ENCODE measurements at places on chromosomes 2 and 18. TPM values are rescaled to one million over a fixed set of nuclear protein-coding genes. Genes with fewer than 3 reads are reported as not detected.

- DNase-seq: no peak
- no peak overlapping the region for H3K27ac ChIP-seq
- H3K4me1 ChIP-seq: no peaks in the 10 kb centered on the region
- H3K36me3 ChIP-seq: no peaks in the 10 kb centered on the region
- H3K27me3 ChIP-seq: no peaks in the 10 kb centered on the region
Observed at GRCh38 chr18:68234131-68234530, 480.8 kb downstream of the TMX3 start.

DNA sequence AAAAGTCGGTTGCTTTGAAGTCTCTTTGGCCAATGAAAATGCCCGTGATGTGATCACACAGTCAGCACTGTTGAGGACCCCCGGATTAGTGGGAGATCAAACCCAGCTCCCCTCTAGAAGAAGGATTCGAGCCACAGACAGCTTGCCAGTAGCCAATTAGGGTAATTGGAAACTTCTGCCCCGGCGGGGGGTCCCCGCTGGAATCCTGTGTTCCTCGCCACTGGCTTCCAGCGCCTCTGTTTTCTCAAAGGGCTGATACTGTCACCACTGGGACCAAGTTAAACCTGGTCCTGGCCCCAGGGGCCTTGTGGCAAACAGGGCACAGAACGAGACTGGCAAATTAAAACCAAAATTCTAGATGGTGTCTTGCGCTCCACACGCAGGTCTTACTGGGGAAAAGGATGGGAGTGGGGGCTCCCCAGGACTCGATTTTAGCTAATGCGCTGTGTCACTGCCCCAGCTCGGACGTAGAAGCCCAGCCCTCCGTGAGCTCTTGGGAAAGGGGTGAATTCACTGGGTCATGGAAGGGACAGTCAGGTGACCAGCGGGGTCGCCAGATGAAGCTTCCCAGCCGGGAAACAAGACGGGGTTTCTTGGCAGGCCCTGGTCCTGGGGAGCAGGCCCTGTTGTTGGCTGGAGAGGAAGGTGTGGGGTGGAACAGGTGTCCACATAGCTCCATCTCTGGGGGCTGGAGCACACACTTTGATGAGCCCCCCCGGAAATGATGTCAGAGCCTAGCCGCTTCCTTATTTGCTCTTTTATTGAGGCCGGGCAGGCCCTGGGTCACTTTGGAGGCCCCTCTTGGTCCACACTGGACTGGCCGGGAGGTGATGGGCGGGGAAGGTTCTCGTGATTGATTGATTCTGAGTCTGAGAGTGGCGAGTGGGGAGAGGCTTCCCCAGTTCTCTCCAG, 90.2 kb downstream of the SMAD7 start:
- H3K4me1 ChIP-seq: no peaks in the 10 kb centered on the region
- no peaks in the 10 kb centered on the region for H3K27me3 ChIP-seq
- H3K4me3 ChIP-seq: no peak overlapping the region
- H3K27ac ChIP-seq: no peak overlapping the region

- H3K27me3 ChIP-seq: peaks cover 3% of the 10 kb centered on the region
- no peak overlapping the region for H3K27ac ChIP-seq
- no peak overlapping the region for H3K4me3 ChIP-seq
- no peaks in the 10 kb centered on the region for H3K36me3 ChIP-seq
Observed at GRCh38 chr2:134500211-134500935, 218.4 kb downstream of the TMEM163 start.

DNA sequence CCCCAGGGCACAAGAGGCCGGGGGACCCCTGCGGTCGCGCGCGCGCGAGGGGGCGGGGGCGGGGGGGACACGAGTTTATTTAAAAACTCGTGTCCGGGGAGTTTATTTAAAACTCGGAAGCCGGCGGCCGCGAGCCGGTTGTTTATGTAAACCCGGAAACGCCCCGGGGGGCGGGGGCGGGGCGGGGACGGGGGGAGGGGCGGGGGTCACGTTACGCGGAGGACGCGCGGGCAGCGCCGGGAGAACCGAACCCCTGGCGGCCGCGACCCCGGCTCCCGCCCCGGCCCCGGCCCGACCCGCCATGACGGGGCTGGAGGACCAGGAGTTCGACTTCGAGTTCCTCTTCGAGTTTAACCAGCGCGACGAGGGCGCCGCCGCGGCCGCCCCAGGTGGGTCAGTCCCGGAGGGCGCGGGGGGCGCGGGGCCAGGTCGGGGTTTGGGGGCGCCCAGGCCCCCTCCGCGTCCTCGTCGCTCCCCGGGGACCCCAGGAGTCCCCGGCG, 4.4 kb downstream of the NFATC1 start:
- no peak for DNase-seq
- no peaks in the 10 kb centered on the region for H3K36me3 ChIP-seq
- no peak overlapping the region for H3K27ac ChIP-seq
- H3K4me3 ChIP-seq: peak overlapping the region; percentile 37
- H3K27me3 ChIP-seq: peaks cover 75% of the 10 kb centered on the region
- H3K4me1 ChIP-seq: 0 out of 2 replicates have a peak, but pooled peaks cover under 1% of the 10 kb centered on the region

GRCh38 chr2:27771202-27771547, 344 bp upstream of the MRPL33 start:
- no peak for DNase-seq
- H3K4me3 ChIP-seq: peak overlapping the region; percentile 94
- H3K27me3 ChIP-seq: no peaks in the 10 kb centered on the region
- H3K4me1 ChIP-seq: peaks cover 41% of the 10 kb centered on the region
- H3K27ac ChIP-seq: peak overlapping the region; percentile 85

DNA sequence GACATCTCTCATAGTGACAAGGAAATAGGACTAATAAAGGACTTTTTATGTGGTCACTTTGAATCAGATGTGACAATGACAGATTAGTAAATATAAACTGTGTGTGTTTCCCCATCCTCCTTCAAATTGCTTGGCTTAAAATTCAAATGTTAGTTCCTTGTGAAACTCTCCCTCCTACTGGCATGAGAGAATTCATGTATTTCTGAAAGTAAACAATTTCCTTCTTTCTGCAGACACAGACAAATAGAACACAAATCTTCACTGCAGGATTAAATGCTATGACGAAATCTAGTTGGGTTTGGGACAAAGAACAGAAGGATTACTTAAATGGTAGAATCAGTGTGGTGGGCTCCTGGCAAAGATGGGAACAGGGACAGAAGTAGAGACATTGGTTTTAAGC, 328.7 kb upstream of the FAM98A start:
- no peak for DNase-seq
- H3K4me3 ChIP-seq: no peak overlapping the region
- H3K27me3 ChIP-seq: no peaks in the 10 kb centered on the region
- no peaks in the 10 kb centered on the region for H3K36me3 ChIP-seq
- no peaks in the 10 kb centered on the region for H3K4me1 ChIP-seq

DNA sequence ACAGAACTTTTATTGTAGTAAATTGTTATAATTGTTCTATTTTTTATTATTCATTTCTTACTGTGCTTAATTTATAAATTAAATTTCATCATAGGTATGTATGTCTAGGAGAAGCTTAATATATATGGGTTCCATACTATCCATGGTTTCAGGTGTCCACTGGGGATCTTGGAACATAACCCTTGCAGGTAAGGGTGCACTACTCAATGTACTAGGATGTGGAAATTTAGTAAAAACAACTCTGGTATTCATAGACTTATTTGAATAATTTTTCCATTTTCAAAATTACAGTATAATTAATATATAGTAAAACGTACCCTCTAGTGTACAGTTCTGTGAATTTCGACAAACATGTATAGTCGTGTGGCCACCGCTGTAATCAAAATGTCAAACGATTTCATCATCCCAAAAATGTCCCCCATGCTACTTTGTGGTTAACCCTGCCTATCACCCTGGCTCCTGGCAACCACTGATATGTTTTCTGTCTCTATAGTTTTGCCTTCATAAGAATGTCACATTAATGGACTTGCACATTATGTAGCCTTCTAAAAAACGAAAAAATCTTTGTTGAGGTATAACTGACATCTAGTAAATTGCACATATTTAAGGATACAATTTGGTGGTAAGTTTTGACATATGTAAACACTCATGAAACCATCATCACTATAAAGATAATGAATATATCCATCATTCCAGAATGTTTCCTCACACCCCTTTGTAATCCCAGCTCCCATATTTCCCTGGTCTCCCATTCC, 45.7 kb downstream of the ARL5A start:
- no peak overlapping the region for H3K4me3 ChIP-seq
- peaks cover 3% of the 10 kb centered on the region for H3K36me3 ChIP-seq
- no peak for DNase-seq
- H3K4me1 ChIP-seq: no peaks in the 10 kb centered on the region

GRCh38 chr18:54736981-54737380, 91.3 kb upstream of the RAB27B start:
- H3K4me1 ChIP-seq: no peaks in the 10 kb centered on the region
- no peak for DNase-seq
- no peak overlapping the region for H3K4me3 ChIP-seq

DNA sequence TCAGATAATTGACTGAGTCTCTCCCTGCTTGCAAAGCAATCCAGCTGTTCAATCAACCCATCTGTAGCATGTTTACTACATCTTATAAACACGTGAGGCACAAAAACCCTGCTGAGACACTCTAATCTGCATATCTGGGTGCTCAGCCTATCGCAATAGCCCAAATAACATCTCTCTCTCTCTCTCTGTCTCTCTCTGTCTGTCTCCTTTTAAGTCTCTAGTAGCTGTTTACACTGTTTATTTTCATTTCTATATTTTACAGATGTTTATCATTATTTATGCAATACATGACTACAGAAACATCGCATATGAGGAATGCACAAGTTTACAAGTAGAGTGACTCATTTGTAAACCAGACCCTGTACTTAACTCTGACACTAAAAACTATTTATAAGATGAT, 422.1 kb upstream of the DSEL start:
- H3K27ac ChIP-seq: no peak overlapping the region
- H3K4me3 ChIP-seq: no peak overlapping the region
- no peaks in the 10 kb centered on the region for H3K36me3 ChIP-seq
- H3K27me3 ChIP-seq: no peaks in the 10 kb centered on the region
- H3K4me1 ChIP-seq: no peaks in the 10 kb centered on the region

GRCh38 chr2:161124201-161124600, 36.0 kb upstream of the TANK start:
- H3K27me3 ChIP-seq: no peaks in the 10 kb centered on the region
- no peak overlapping the region for H3K4me3 ChIP-seq
- H3K4me1 ChIP-seq: peaks cover 54% of the 10 kb centered on the region

GRCh38 chr2:235723371-235723770, 229.5 kb downstream of the AGAP1 start:
- H3K36me3 ChIP-seq: peaks cover 35% of the 10 kb centered on the region
- no peaks in the 10 kb centered on the region for H3K27me3 ChIP-seq
- no peak overlapping the region for H3K4me3 ChIP-seq
- no peak overlapping the region for H3K27ac ChIP-seq
- H3K4me1 ChIP-seq: peaks cover 36% of the 10 kb centered on the region

GRCh38 chr2:219282943-219283581, 3.9 kb downstream of the DNAJB2 start:
- H3K4me1 ChIP-seq: peaks cover 25% of the 10 kb centered on the region
- H3K36me3 ChIP-seq: peaks cover 4% of the 10 kb centered on the region
- H3K27me3 ChIP-seq: no peaks in the 10 kb centered on the region
- no peak overlapping the region for H3K4me3 ChIP-seq

- peaks cover 8% of the 10 kb centered on the region for H3K36me3 ChIP-seq
- H3K27ac ChIP-seq: peak overlapping the region; percentile 100
- no peaks in the 10 kb centered on the region for H3K27me3 ChIP-seq
Observed at GRCh38 chr2:137968477-137969417, 4.5 kb downstream of the HNMT start.

- DNase-seq: no peak
- no peaks in the 10 kb centered on the region for H3K36me3 ChIP-seq
- peaks cover 4% of the 10 kb centered on the region for H3K27me3 ChIP-seq
- H3K27ac ChIP-seq: no peak overlapping the region
- H3K4me3 ChIP-seq: no peak overlapping the region
- H3K4me1 ChIP-seq: peaks cover 47% of the 10 kb centered on the region
Observed at GRCh38 chr2:109522063-109522374, 91.7 kb downstream of the SEPTIN10 start.

GRCh38 chr2:212535996-212536816, 2.4 kb downstream of the ERBB4 start:
- no peaks in the 10 kb centered on the region for H3K36me3 ChIP-seq
- DNase-seq: no peak
- H3K4me3 ChIP-seq: no peak overlapping the region
- no peak overlapping the region for H3K27ac ChIP-seq
- peaks cover 5% of the 10 kb centered on the region for H3K27me3 ChIP-seq

GRCh38 chr2:158047156-158047611, 54.5 kb upstream of the UPP2 start:
- H3K4me1 ChIP-seq: peaks cover 19% of the 10 kb centered on the region
- no peak for DNase-seq
- H3K27ac ChIP-seq: no peak overlapping the region
- H3K36me3 ChIP-seq: no peaks in the 10 kb centered on the region

DNA sequence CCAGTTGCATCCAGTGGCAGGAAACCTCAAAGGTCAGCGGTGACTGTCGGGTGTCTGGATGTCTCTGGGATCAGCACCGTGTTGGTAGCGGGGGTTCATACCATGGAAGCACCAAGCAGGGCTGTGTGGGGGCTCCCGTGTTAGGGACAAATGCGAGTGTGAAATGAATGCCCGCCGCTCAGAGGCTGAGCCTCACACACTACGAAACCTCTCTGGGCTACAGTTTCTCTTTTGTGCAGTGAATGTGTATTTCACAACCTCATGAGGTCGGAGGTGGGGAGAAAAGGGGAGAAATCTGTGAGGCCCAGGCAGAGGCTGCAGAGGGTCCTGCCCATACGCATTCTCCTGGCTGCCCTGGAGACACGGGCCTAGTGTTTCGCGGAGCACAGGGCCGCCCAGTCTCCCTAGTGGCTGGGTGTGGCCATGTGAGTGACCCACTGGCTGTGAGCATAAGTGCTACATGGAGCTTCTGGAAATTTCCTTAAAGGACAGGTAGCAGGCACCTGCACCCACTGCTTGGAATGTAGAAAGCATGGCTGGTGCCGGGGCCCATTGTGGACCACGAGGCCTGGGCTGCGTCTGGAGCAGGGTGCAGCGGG, 138.0 kb upstream of the GLI2 start:
- H3K4me3 ChIP-seq: no peak overlapping the region
- no peak overlapping the region for H3K27ac ChIP-seq
- peaks cover 13% of the 10 kb centered on the region for H3K4me1 ChIP-seq
- H3K27me3 ChIP-seq: peaks cover 88% of the 10 kb centered on the region
- H3K36me3 ChIP-seq: no peaks in the 10 kb centered on the region
- DNase-seq: no peak

GRCh38 chr2:156331572-156332283, 793 bp downstream of the NR4A2 start:
- no peak overlapping the region for H3K27ac ChIP-seq
- no peak for DNase-seq
- H3K27me3 ChIP-seq: peaks cover 23% of the 10 kb centered on the region
- no peaks in the 10 kb centered on the region for H3K36me3 ChIP-seq

- no peaks in the 10 kb centered on the region for H3K27me3 ChIP-seq
- peak overlapping the region; percentile 81 for H3K4me3 ChIP-seq
- 0 out of 2 replicates have a peak, but pooled peaks cover 1% of the 10 kb centered on the region for H3K36me3 ChIP-seq
- peak overlapping the region; percentile 79 for H3K27ac ChIP-seq
- peaks cover 44% of the 10 kb centered on the region for H3K4me1 ChIP-seq
Observed at GRCh38 chr2:169693360-169693759, 845 bp downstream of the CFAP210 start.

Gene HOXD8
- total RNA-seq: not detected

Gene CAPN13
- total RNA-seq: not detected

Gene GALNT5
- total RNA-seq: not detected

Gene FAP
- not detected for total RNA-seq

Gene KLHL29
- not detected for total RNA-seq

Gene TNFRSF11A
- 3.6 TPM for total RNA-seq

Gene TMEM37
- 23.7 TPM for total RNA-seq

Gene COLEC11
- total RNA-seq: 2.5 TPM

Gene AMER3
- total RNA-seq: not detected

Gene LINC00305
- total RNA-seq: not detected

Measured in HepG2 (cell line).